Hepatocyte (in vitro differentiated cells): ENCODE measurements at places on chromosomes 5 and 9. TPM values are rescaled to one million over a fixed set of nuclear protein-coding genes. Genes with fewer than 3 reads are reported as not detected.

The CTNNA1 gene
- total RNA-seq, result 335 and 349 TPM in 2 replicates

The CCL27 gene
- not detected in 2 replicates for total RNA-seq

DNA sequence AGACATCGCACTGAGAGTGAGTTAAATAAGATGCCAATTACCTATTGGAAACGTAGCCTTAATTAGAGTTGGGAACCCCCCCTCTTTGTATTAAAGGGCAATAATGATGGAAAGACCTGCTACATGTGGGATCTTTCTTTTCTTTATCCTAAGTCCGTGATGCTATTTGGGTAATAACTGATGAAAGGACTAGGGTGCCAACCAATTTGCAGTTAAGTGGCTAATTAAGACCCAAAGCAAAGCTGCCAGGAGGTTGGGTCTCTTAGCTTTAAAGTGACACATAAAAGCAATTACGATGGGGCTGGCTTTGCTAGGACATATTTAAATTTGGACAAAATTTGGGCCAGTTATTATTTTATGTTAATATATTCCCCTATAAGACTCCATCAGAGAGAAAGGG lies 728.8 kb downstream of the NR2F1-AS1 start:
- no peak for DNase-seq

- DNase-seq, result no peak
These were observed 42.7 kb downstream of the NR3C1 start for GRCh38 chr5:143360755-143361154.

DNA sequence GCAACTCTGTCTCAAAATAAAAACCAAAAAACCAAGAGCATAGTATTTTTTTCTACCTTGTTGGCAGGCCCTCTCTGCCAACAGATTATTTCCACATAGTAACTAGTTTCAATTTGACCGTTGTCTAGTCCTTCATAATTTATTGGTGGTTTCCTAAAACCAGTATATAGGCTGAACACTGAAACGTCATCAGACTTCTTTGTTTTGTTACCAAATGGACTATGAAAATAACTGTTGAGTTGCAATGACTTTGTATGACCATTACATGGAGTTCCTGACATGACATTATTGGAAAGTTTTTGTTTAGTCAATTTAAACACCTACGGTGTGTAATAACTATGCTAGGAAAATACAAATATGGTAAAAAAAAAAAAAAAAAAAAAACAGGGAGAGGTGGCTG lies 1.7 kb downstream of the AGGF1 start:
- no peak for DNase-seq

DNA sequence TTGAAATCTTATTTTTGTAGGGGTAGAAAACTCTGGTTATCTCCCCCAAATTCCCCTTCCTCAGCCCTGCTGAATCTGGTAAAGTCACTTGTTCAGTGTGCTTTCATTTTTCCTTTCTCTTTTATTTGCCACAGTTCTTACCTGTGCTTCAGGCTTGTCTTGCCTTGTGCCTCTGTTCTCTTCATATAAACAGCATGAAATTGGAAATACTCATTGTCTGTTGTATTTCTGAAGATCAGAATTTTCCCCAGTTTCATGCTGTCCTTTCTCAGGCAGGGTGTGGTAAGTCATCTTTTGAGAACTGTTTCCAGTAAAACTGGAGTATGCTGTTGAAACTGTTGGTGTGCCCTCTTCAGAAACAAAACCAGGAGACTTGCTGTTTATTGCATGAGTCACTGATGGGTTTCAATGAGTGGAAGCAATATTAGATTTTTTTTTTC lies 7.0 kb downstream of the PAM start:
- DNase-seq, result no peak
